Left lung (tissue), 14 donors: ENCODE measurements at places on chromosomes 11 and 22. TPM values are rescaled to one million over a fixed set of nuclear protein-coding genes. Genes with fewer than 3 reads are reported as not detected.

CAPN5 gene
- 25.5 TPM for polyA plus RNA-seq

SCARF2 gene
- 36.4 TPM for polyA plus RNA-seq

CARD16 gene
- 17.7 TPM for polyA plus RNA-seq

PATE4 gene
- polyA plus RNA-seq, result 0.24 TPM

RBMXL2 gene
- polyA plus RNA-seq, result not detected

HBG2 gene
- 7,853 TPM for polyA plus RNA-seq

SCUBE1 gene
- polyA plus RNA-seq, result 1.2 TPM

SLC1A2 gene
- 22.7 TPM for polyA plus RNA-seq

TCF20 gene
- polyA plus RNA-seq, result 25.2 TPM

UBE2L3 gene
- polyA plus RNA-seq, result 43.3 TPM

FAM227A gene
- 6.9 TPM for polyA plus RNA-seq

CXCR5 gene
- polyA plus RNA-seq, result not detected

MS4A6A gene
- 26.8 TPM for polyA plus RNA-seq

PVALB gene
- polyA plus RNA-seq, result not detected

NNMT gene
- 2.0 TPM for polyA plus RNA-seq

SHANK3 gene
- 37.5 TPM for polyA plus RNA-seq

PRAME gene
- not detected for polyA plus RNA-seq

OR10A2 gene
- 0.04 TPM for polyA plus RNA-seq

GGTLC2 gene
- not detected for polyA plus RNA-seq

GAL gene
- polyA plus RNA-seq, result not detected

TOLLIP gene
- 29.3 TPM for polyA plus RNA-seq

CNTF gene
- polyA plus RNA-seq, result 1.1 TPM

SLC16A8 gene
- 1.7 TPM for polyA plus RNA-seq

OR52K2 gene
- polyA plus RNA-seq, result not detected

BTBD10 gene
- 39.6 TPM for polyA plus RNA-seq

CHRM1 gene
- polyA plus RNA-seq, result 0.48 TPM

ZPR1 gene
- polyA plus RNA-seq, result 46.9 TPM

RAB38 gene
- 18.8 TPM for polyA plus RNA-seq

LRRC10B gene
- polyA plus RNA-seq, result 4.0 TPM

STARD10 gene
- 103 TPM for polyA plus RNA-seq

NLRP6 gene
- polyA plus RNA-seq, result not detected

OAF gene
- 24.1 TPM for polyA plus RNA-seq

PANX1 gene
- 32.0 TPM for polyA plus RNA-seq

APOA5 gene
- polyA plus RNA-seq, result 0.07 TPM

KCNE3 gene
- polyA plus RNA-seq, result 9.7 TPM

SCGB1D4 gene
- not detected for polyA plus RNA-seq

BIRC3 gene
- 5.0 TPM for polyA plus RNA-seq

CLMP gene
- 17.1 TPM for polyA plus RNA-seq

ESRRA gene
- polyA plus RNA-seq, result 12.0 TPM

PKNOX2 gene
- 16.4 TPM for polyA plus RNA-seq

ELFN2 gene
- 1.5 TPM for polyA plus RNA-seq

SAA4 gene
- not detected for polyA plus RNA-seq

OLFML1 gene
- polyA plus RNA-seq, result 49.5 TPM

RTN4R gene
- polyA plus RNA-seq, result 6.9 TPM

ESAM gene
- polyA plus RNA-seq, result 103 TPM

FIBIN gene
- polyA plus RNA-seq, result 7.6 TPM

DDI1 gene
- polyA plus RNA-seq, result not detected

CACNA1I gene
- polyA plus RNA-seq, result 0.09 TPM

APOBEC3C gene
- polyA plus RNA-seq, result 22.3 TPM

CEP126 gene
- 12.2 TPM for polyA plus RNA-seq

CCDC87 gene
- polyA plus RNA-seq, result 0.07 TPM

DBX1 gene
- not detected for polyA plus RNA-seq
